CD4-positive, CD25-positive, alpha-beta regulatory T cell (primary cell): ENCODE measurements at places on chromosomes 3 and 15. TPM values are rescaled to one million over a fixed set of nuclear protein-coding genes. Genes with fewer than 3 reads are reported as not detected.

- no peak for DNase-seq
These were observed 191.5 kb upstream of the MLF1 start for GRCh38 chr3:158379517-158379916.

GRCh38 chr15:90365414-90366055 lies 13.5 kb downstream of the ZNF774 start:
- DNase-seq: no peak

DNA sequence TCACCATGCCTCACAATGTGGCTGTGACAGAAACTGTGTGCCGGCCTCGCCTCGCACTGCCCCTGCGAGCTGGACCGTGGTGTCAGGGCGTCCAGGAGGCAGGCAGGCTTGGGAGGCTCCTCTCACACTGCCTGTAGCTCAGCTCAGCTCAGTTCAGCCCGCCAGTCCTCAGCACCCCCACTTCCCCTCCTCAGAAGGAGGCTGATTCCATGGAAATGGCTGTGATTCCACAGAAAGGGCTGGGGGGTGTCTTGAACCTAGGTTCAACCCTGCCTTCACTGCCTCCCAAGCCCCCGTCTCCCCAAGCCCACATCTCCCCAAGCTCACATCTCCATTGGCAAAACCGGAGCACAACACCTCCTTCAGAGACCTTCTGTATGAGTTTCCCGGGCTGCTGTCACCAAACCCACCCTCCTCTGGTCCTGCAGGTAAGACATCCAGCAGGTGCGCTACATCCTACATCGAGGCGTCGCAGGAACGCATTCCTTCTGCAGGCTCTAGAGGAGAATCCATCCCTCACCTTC lies 94.0 kb downstream of the OCA2 start:
- DNase-seq: no peak

- DNase-seq: no peak
These were observed 11.2 kb downstream of the CNTN3 start for GRCh38 chr3:74603292-74603691.

EOMES gene
- 0.91 TPM for total RNA-seq

DNA sequence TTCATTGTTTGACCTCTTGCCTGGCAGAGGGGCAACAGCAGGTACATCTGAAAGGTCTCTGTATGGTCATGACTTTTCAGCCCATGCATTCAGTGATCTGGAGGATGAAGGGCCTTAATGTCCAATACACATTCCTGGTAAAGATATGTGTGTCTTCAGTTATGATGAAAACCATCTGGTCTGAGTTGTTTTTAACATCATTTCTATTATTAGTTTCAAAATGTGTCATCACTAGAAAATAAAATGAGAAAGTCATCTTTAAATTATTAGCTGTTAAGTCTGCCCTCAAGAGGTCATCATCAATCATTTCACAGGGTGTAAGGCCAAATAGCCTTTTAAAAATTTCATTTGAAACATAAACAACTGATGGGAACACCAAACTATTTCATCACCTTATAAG lies 92.1 kb upstream of the PLSCR4 start:
- DNase-seq: no peak

GRCh38 chr3:43748179-43748578 lies 57.4 kb downstream of the ABHD5 start:
- DNase-seq: no peak
